ENCODE measurements at places on chromosomes 4 and X.

GRCh38 chr4:111213531-111213930 lies 590.7 kb upstream of the PITX2 start:
- no peak for DNase-seq

DNA sequence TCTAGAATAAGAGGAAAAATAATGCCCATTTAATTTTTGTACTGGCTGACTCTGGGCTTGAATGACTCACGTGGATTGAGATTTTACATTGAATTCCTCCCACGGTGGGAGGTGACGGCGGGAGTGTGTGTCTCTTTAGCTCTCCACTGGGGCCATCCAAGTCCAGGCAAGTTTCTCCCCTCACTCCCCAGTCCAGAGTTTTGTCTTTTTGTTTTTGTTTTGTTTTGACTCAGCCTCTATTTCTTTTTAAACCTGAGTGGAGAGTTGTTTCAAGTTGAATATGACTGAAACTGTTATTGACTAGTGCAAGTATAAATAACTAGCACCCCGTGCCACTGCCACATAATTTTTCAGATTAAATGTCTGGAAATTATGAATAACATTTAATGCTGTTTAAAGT lies 13.6 kb downstream of the CHST7 start:
- no peak for DNase-seq

DNA sequence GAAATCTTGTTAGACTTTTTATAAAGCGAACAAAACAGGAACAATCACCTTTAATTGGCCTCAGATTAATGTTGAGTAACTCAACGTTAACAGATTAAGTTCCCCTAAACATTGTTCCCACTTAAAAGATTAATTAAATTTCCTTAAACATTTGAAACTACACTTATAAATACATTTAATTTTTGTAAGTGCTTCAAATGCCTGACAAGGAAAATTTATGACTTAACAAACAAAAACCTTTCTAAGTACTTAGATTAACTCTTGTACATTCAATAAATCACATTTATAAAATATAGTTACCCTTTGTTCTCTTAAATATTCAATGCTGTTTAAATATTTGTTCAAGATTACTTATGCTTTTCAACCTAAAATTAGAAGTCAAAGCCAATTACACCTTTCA lies 39.4 kb upstream of the OCIAD2 start:
- no peak for DNase-seq

DNA sequence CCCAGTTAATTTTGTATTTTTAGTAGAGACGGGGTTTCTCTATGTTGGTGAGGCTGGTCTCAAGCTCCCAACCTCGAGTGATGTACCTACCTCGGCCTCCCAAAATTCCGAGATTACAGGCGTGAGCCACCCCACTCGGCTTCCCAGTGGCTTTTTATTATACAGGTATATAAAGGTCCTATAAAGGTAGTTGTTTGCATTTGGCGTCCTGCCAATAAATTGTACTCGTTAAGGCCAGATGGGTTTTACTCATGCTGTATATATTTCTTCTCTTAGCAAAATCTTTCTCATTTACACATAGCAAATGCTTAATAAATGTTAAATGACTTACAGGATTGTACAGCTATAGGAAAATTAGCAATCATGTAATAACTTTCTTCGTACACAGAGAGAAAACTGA lies 6.9 kb downstream of the SHROOM3 start:
- no peak for DNase-seq

DNA sequence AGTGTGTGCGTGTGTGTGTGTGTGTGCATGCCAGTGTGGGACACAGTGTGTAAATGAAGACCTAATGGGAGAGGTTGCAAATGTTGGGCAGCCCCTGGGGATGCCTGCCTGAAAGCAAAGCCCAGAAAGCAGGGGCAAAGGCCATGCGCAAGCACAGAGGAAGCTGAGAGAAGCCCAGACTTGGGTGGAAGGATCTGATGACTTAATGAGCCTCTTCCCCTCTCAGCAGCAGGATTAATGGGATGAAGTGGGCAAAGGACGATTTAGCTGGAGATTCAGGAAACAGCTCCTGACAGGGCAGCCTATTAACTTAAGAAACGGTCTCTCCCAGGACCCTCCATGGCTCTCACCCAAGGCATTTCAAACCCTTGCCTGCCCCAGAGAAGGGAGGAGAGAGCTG lies 107.3 kb downstream of the EFNB1 start:
- DNase-seq = no peak

DNA sequence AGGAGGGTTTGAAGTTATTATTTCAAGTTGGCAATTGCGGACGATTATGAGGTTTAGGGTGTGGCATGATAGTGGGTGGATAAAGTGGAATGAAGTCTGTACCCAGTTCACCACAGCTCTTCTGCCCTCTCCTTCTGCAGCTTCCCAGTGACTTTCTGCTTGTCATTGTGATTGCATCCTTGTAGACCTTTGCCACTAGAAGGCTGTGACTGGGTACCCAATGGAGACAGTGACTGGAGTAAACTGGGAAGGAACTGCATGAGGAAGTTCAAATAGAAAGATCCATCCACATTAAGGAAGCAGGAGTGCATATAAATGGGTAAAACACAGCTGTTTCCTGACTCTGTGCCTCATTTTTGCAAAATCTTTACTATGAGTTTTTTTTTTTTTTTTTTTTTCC lies 53.5 kb upstream of the SPANXN3 start:
- no peak for DNase-seq

- no peak for DNase-seq
Measured at GRCh38 chr4:157300701-157301100, 80.2 kb downstream of the GRIA2 start.

DNA sequence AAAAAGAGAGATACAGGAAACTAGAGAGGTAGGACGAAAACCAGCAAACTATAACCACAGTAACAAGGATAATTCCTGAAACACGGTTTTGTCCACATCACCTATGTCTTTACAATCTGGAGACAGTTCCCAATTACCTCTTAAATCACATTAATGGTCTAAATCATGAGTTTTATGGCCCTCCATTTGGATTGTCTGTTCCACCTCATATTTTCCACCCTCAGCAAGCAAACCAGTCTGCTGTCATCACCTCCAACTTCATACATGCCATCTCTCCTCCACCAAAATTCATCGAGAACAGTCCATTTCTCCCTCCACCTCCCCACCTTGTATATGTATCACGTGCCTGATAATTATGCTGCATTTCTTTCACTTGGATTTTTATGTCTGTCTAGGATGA lies 107.3 kb downstream of the SH3RF1 start:
- DNase-seq = no peak

DNA sequence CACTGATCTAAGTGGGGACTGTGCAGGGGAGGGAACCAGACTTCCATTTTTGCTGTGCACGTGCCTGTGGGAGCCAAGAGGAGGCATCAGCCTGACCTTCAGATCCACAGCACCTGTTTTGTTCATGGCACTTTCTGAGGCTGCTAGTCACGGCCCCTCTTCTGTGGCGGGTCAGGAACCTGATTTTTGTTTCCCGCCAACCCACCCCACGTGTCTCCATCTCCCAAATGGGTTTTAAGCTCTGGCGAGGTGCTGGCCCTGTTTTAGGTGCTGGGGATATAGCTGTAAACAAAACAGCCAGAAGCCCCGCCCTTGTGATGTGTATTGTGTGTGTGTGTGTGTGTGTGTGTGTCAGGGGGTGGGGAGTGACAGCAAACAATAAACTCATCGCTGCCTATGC lies 60.4 kb upstream of the GRPEL1 start:
- DNase-seq = no peak

DNA sequence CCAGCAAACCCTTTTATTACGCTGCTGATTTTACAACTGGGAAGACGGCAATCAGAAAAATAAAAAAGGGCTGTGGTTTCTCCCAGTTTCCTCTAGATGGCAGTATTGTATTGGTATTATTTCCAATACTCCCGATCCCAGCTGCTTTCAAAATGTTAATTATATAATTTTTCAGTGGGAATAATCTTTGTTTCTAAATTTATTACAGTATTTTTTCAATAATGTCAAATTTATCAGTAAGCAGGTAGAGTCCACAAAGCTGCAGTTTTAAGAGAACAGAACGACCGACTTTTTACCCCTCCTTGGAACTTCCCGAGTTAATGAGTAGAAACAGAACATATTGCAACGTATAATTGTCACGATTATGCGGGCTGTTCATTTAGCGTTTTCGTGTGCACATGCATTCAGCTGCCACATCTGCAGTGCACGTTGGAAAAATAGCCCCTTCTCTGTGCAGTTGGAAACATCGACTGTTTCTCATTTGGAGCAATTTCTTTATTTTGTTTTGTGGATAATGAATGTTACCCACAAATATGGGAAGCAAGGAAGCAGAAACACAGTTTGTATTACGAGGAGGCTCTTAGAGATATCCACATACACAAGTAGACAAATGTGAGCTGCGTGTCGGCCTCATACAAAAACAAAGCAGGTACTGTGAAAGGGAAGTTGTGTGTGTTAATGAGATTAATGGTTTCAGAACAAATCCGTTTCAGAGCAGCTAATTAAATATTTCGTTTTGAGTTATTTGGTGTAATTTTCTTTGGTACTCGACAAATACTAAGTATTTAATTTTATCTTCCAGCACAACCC lies 188.0 kb downstream of the STIM2 start:
- DNase-seq = no peak

GRCh38 chr4:54495641-54496040 lies 162.1 kb upstream of the KIT start:
- DNase-seq = no peak

DNA sequence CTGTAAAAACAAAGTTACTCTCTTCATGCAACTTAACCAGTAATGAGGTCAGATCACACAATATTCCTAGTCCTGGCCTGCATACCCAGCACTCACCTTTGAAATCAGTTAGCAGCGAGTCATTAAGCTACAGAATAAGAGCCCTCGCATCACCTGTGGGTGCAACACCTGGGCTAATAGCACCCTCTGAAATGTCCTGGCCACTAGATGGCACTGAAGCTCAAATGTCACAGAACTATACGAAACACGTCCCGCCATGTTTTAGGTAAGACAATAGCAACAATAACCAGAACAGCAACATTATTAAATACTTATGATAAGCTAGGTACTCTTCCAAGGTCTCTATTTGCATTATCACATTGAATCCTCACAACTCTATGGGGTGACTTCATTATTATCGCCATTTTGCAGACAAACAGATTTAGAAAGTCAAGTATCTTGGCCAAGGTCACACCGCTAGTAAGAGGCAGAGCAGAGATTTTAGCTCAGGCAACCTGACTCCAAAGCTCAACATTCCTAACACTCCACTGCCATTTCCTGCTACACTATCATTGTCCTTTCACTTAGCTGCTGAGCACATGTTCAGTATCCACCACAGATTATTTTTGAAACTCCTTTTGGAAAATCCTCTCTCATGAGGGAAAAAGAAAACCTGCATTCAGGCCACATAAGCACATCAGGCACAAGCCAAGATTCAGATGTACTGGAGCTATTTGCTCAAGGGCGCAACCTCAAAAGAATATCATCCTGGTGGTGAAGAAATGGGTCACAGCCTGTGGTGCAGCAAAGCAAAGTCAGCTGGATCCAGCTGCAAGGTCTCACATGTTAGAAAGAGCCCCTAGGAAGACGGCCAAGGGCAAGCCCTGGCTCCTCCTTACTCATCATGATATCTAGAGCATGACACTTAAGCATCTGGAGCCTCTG lies 59.5 kb upstream of the KDR start:
- no peak for DNase-seq
